GF-D8 (cell line): ENCODE measurements at places on chromosomes 4 and X.

- no peak for DNase-seq
Measured at GRCh38 chr4:90095000-90095399, 32.2 kb upstream of the CCSER1 start.

GRCh38 chrX:119735467-119735866 is 22.9 kb upstream of the SOWAHD start:
- DNase-seq: no peak

GRCh38 chr4:135244696-135245095 is 1043.1 kb upstream of the PABPC4L start:
- DNase-seq: no peak

- DNase-seq: no peak
Measured at GRCh38 chrX:21930986-21931385, 9.5 kb upstream of the SMS start.

DNA sequence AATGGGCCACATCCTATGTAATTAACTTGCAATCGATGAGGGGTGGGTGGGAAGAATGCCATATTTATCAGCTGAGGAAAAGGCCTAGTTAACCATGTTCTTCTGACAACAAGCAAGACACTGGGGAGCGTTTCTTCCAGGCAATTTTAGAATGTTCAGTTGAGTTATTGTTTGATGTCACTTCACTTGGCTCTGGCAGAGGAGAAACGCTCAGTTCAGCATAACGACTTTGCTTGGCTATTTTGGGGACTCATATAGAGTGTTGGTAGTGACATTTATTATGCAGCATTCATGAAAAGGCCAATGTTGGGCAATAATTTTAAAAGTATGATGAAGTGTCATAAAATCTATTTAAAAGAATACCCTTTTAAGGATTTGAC is 648 bp downstream of the SYNPO2 start:
- no peak for DNase-seq

GRCh38 chr4:99430106-99430505 is 5.0 kb downstream of the ADH7 start:
- no peak for DNase-seq
